ENCODE measurements at places on chromosomes 1 and 21.

GRCh38 chr1:1529321-1529720 lies 11.1 kb downstream of the TMEM240 start:
- peaks cover 45% of the 10 kb centered on the region for H3K36me3 ChIP-seq
- no peak overlapping the region for H3K4me3 ChIP-seq
- H3K27ac ChIP-seq = no peak overlapping the region
- no peaks in the 10 kb centered on the region for H3K27me3 ChIP-seq
- DNase-seq = no peak
- H3K4me1 ChIP-seq = no peaks in the 10 kb centered on the region

GRCh38 chr1:61241411-61241838 lies 159.1 kb downstream of the NFIA start:
- H3K4me3 ChIP-seq = no peak overlapping the region
- DNase-seq = no peak
- H3K4me1 ChIP-seq = peaks cover 27% of the 10 kb centered on the region
- H3K36me3 ChIP-seq = no peaks in the 10 kb centered on the region
- H3K27me3 ChIP-seq = no peaks in the 10 kb centered on the region
- H3K27ac ChIP-seq = no peak overlapping the region

- no peak overlapping the region for H3K27ac ChIP-seq
- H3K4me3 ChIP-seq = no peak overlapping the region
- no peaks in the 10 kb centered on the region for H3K27me3 ChIP-seq
- DNase-seq = no peak
- no peaks in the 10 kb centered on the region for H3K36me3 ChIP-seq
- H3K4me1 ChIP-seq = peaks cover 7% of the 10 kb centered on the region
These were observed 19.3 kb upstream of the UMODL1 start for GRCh38 chr21:42051788-42052187.

DNA sequence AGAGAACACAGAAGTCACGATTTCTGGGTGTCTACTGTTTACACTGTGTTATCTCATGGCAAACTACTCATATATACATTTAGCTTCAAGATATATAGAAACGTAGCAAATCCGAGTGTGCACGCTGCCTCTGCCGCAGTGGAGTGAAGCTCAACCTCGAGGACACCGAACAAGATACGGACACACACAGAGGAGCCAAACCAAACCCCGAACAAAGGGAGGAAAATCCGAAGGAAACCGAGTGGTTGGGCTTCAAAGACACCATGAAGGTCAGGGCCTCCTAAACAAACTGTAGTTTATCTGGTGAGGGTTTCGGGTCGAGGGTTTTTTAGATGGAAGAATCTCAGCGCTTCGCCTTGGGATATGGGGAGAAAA lies 34.5 kb downstream of the SLC45A1 start:
- DNase-seq = no peak
- no peak overlapping the region for H3K27ac ChIP-seq
- H3K27me3 ChIP-seq = no peaks in the 10 kb centered on the region
- H3K4me3 ChIP-seq = no peak overlapping the region
- H3K4me1 ChIP-seq = peaks cover 8% of the 10 kb centered on the region

DNA sequence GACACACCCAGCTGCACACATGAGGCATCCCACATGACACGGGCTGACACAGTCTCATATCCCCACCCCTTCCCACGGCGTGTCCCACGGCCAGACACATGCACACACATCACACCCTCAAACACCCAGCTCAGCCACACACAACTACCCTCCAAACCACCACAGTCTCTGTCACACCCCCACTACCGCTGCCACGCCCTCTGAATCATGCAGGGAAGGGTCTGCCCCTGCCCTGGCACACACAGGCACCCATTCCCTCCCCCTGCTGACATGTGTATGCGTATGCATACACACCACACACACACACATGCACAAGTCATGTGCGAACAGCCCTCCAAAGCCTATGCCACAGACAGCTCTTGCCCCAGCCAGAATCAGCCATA lies 22.6 kb downstream of the PODN start:
- H3K36me3 ChIP-seq = no peaks in the 10 kb centered on the region
- no peak overlapping the region for H3K27ac ChIP-seq
- H3K4me1 ChIP-seq = no peaks in the 10 kb centered on the region
- no peaks in the 10 kb centered on the region for H3K27me3 ChIP-seq
- no peak for DNase-seq

DNA sequence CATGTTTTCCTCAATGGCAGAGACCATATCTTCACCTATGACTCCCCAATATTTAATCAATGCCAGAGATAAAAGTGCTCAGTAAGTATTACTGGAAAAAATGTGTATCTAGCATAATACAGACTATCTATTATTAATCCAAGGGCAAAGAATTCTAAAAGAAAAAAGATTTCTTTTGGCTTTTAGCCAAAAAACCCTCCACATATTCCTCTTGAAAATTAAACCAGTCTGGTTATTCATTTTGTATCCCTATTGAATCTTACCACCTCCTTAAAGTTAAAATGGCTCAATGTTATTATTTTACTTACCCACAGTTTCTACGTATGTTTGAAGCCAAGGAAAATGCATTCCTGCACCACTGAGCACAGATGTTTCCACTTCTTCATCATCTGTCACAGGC lies 1.6 kb downstream of the TAF1A start:
- H3K4me3 ChIP-seq = no peak overlapping the region
- no peak for DNase-seq
- no peak overlapping the region for H3K27ac ChIP-seq
- H3K27me3 ChIP-seq = no peaks in the 10 kb centered on the region
- H3K4me1 ChIP-seq = no peaks in the 10 kb centered on the region
- H3K36me3 ChIP-seq = peaks cover 18% of the 10 kb centered on the region

- no peaks in the 10 kb centered on the region for H3K36me3 ChIP-seq
- DNase-seq = no peak
- no peaks in the 10 kb centered on the region for H3K4me1 ChIP-seq
These were observed 1316.8 kb upstream of the B3GALT2 start for GRCh38 chr1:194503209-194503608.

DNA sequence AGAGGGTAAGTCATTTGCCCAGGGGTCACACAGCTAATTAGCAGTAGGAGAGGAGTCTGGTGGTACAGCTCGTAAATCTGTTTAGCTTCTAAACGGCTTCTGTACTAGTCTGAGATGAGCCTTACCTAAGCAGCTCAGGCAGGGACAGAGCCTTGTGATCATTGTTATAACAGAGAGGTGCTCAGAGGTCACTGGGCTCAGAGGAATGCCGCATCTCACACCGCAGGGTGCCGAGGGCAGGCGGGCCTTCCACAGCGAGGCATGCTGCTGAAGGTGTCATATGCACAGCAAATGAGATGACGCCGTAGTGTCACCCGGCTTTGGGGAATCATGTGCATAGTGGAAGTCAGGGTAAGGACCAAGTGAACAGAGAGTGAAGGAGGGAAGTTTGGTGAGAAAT lies 305.2 kb upstream of the FMN2 start:
- no peaks in the 10 kb centered on the region for H3K36me3 ChIP-seq
- no peak overlapping the region for H3K27ac ChIP-seq
- DNase-seq = no peak
- H3K27me3 ChIP-seq = no peaks in the 10 kb centered on the region
- H3K4me1 ChIP-seq = no peaks in the 10 kb centered on the region

DNA sequence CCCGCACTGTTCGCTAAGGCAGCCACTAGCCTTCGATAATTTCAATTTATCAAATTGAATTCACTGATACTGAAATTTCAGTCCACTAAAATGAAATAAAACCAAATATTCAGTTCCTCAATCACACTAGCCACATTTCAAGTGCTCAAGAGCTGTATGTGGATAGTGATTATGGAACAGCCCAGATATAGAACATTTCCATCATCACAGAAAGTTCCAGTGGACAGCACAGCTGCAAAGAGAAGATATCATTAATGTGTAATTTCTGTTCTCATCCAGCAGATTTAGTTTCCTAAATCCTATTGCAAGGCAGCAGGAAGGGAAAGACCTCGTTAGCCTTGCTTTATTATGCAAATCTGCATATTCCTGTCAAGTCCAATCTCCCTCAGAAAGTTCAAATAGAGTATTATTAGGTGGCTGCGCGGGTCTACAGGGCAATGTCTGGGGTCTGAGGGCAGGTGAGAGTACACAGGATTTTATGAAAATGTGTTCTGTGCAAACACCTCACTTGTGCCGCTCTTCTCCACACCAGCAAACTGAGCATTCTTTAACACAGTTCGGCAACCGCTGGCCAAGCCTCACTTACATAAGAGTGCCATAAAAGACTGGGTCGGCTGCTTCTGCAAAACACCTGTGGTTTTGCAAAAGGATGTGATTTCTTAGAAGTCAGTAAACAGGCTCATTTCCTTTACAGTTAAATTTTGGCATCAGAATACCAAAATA lies 22.4 kb downstream of the CAPZB start:
- no peak overlapping the region for H3K4me3 ChIP-seq
- peaks cover 11% of the 10 kb centered on the region for H3K36me3 ChIP-seq
- no peaks in the 10 kb centered on the region for H3K27me3 ChIP-seq
- H3K27ac ChIP-seq = no peak overlapping the region

- DNase-seq = no peak
- H3K36me3 ChIP-seq = peaks cover 6% of the 10 kb centered on the region
- H3K27ac ChIP-seq = no peak overlapping the region
- H3K4me3 ChIP-seq = peak overlapping the region; percentile 32
- H3K4me1 ChIP-seq = peaks cover 17% of the 10 kb centered on the region
- no peaks in the 10 kb centered on the region for H3K27me3 ChIP-seq
These were observed 14.4 kb downstream of the RNF223 start for GRCh38 chr1:1059494-1060280.

Measured in RWPE2 (cell line).